GM12891 (cell line): ENCODE measurements at places on chromosomes 3 and 15.

- DNase-seq: no peak
These were observed 131.7 kb upstream of the ZBED2 start for GRCh38 chr3:111726788-111727305.

DNA sequence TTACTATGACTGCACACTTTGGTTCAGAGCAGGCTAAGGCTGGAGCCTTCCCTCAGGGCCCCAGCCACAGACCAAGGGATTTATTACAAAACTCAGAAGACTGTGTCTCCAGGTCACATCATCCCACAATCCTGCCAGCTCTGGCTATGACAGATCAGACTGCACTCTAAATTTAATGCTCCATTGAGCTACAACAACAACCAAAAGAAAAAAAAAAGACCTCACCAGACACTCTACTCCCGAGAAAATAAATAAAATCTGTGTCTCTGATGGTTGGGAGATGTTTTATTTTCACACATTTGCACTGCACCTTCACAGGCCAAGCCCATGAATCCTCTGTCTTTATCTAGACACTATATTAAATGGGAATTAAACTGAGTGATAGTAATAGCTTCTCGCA is 50.8 kb upstream of the CTNNB1 start:
- DNase-seq: no peak

- no peak for DNase-seq
These were observed 497.4 kb upstream of the RASGRP1 start for GRCh38 chr15:39061952-39062464.

DNA sequence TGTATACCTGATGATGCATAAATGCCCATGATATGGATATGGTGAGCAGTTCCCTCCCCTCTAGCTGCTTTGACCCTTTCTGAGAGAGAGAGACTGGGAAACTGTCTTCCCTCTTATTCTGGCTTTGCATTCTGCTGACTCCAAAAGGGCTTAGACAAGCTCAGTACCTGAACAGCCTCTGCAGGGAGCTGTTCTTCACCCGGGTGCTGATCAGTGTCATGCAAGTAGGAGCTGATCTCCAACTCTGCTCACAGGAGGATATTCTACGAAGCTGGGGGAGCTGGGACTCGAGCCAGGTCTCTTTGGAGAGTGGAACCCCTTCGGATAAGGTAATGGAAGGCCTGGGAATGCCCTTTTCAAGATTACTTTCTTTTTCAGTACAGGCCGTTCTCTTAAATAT is 237.1 kb downstream of the RYR3 start:
- DNase-seq: no peak

DNA sequence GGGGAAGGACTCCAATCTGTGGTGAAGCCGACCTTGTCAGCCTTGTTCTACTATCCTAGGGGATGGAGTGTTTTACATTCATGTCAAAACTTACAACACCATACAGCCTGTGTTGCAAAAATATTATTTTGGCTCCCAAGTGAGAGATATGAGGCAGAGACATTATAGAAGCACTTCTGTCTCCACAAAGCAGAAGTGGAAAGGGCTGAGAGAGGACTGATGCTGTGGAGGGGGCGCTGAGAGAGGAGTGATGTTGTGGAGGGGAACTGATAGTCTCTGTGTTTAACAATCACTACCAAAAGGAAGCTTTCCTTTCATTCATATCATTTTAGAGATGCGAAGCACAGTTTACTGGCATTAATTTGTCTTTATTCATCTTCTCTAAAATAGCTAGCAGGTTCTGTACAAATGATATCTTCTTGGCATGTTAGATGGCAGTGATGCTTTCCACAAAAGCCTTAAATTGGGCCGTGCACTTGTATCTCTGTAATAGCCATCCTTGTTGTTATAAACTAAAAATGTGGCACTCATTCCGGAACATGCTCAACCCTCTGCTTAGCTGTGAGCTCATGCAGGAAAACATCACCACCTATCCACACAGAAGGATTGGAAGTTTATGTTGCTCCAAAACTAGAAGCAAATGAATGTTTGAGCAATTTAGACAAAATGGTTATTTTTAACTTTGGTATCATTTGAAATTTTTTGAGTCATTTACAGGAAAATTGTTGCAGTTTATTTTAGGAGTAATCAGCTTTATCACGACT is 134.6 kb upstream of the TP63 start:
- DNase-seq: no peak

- no peak for DNase-seq
These were observed 183.3 kb downstream of the NR1D2 start for GRCh38 chr3:24128199-24129005.

DNA sequence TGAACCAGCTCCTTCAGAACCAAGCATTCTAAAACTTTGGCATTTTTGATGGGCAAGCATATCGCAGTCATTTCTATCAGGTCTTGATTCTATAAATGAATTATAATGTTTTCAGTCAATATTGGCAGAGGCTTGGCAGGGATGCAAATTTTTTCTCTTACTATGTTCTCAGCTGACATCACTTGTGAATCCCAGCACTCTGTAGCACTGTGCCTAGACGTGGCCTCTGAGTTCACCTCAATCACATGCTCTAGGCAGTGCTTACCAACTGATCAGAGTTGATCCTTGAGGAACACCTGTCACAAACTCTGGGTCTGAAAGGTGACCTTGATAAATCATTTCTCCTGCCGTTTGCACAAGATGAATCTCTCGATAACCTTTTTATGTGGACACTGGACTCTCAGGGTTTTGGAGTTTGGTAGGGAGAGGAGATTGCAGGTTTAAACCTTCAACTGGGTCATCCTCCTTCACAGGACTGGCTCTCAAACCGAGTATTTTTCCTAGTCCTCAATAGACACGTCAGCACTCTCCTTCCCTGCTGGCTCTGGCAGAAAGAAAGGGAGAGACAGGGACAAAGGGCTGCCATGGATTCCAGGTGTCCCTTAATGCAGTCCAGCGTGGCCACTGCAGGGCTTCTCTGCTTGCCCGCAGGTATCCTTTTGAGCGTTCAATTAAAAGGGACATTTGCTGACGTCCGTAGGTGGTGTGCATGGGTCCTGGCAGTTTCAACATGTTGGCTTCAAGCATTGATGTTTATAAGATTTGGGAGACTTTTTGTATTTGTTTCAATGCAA is 222.3 kb upstream of the CMC1 start:
- DNase-seq: no peak

- DNase-seq: no peak
These were observed 59.6 kb downstream of the PDE8A start for GRCh38 chr15:85041230-85041629.

DNA sequence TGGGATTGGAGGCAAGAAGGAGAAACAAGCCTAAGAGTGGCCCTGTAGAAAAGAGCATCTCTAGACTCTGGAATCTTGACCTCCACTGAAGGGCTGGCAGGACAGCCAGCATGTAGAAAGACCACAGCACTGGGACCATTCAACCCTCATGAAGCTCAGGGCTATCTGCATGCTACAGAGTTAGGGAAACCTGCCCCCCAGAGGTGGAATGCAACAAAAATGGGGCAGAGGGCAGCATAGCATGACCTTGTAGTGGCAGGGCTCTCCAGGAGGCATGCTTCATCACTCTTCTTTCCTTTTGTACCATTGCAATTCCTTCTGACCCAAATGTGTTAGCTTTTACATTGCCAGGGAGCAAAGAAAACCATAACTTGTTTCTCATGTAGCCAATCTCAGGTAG is 445.4 kb downstream of the EPHB1 start:
- DNase-seq: no peak

DNA sequence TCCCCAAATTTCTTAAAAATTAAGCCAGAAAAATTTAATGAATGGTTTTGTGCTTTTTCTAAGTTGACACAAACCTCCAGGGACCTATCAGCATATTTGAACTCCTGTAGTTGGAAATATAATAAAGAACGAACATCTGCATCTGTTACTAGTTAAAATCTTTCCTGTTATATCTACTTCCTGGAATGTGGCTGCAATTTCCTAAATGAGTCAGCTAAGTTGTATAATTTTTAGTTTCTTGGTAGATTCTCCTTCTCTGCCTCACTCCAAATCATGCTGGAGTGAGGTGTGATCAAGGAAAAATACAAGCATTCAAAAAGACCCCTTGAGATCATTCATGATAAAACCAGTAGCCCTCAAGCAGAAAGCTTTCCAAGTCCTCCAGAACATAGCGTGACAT is 106.2 kb upstream of the MCTP2 start:
- no peak for DNase-seq

GRCh38 chr15:78663703-78664102 is 22.7 kb upstream of the CHRNB4 start:
- DNase-seq: no peak

GRCh38 chr3:17033516-17034168 is 148.9 kb downstream of the PLCL2 start:
- no peak for DNase-seq

DNA sequence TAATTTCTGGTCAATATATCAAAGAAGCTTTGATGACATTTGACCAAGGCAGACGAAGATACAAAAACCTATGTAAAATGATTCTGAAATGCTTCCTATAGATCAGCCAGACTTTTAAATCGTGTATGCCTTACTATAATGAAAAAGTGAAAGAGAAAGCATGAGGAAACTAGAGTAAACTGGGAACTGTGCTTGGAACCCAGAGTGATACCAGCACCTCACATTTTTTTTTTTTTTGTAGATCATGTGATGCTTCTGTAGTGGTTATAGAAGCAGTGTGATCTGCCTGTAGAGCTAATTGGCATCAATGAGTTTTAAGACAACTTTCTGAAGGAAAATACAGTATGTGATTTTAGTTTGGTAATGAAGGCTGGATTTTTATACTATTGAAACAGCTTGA is 150.7 kb downstream of the NLGN1 start:
- no peak for DNase-seq

DNA sequence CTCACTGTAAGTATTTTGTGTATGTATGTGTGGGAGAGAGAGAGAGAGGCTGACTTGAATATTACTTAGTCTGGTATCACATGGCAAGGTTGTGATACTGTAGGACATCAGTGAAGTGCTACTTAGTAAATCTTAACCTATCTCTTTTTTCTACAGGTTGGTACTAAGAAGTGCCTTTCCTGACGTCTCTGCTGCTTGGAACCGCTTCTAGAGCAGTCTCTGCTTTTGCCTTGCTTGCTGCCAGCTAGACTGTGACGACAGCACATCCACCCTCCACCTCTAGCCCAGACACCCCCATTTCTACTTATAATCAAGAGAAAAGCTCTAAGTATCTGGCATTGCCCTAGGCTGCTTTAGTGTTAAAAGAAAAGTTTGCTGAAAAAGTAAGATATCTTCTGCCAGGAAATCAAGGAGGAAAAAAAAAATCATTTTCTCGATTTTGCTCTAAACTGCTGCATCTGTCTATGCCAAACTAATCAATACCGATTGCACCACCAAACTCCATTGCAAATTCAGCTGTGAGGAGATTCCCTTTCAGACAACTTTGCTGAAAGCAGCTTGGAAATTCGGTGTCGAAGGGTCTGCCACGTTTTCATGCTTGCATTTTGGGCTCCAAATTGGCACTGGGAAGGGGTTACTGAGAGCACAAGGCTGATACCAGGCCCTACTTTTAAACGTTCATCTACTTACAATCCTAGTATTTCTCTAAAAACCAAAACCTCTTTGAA is 30.7 kb downstream of the MBNL1 start:
- no peak for DNase-seq

DNA sequence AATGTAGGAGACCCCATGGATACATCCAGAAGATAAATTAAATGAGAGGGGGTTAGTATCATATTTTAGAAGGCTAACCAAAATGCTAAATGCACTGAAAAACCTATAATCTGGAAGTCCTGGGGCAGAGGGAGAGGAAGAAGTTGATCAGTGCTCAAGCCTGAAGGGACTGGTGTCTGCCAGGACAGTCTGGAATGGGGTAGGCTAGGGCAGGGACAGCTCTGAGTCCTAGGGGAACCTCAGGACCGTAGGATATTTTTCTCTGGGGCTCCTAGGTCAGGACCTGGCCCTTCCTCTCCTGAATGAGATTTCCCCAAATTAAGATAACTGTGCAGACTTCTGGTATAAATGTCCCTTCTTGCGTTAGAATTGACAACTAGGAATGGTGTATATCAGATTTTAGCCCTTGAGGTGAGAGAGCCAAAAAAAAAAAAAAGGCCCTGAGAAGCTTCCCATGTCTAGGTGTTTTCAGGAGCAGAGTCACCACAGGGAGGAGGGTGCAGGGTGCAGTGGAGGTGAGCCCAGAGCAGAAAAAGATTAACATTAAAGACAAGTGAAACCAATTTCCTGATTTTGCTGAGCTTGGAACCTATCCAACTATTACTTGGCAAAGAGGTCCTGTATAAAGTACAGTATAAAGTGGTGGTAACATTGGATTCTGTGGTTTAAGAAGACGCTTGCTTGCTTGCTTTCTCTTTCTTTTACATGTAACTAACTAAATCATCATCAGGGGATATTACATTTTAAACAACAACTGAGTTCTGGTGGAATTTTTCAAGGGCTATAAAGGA is 63.5 kb downstream of the HACD2 start:
- DNase-seq: no peak

DNA sequence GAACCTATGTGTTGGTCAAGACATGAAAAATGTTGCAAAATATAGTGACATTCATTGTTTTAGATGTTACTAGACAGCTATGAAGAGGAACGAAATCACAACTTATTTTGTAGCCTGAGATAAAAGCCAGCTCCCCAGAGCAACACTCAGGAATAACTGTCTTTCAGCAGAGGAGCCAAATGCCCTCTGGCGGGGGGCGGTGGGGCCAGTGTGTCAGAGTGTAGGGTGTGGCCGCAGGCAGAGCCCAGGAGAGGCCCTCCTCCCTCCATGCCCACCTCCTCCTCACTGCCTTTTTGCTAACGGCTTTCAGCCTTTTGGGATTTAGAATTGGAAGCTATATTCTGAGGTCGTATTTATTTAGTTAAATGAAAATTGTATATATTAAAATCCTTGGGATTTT is 16.9 kb downstream of the APOD start:
- DNase-seq: no peak

GRCh38 chr3:1131166-1131565 is 38.3 kb downstream of the CNTN6 start:
- DNase-seq: no peak

GRCh38 chr15:44529864-44530604 is 6.9 kb upstream of the EIF3J start:
- DNase-seq: no peak

- no peak for DNase-seq
These were observed 57.0 kb upstream of the MCTP2 start for GRCh38 chr15:94174399-94174802.

- DNase-seq: peak; percentile 23
These were observed 14.5 kb downstream of the TAGLN3 start for GRCh38 chr3:112013058-112013783.

GRCh38 chr15:68592544-68592943 is 13.8 kb downstream of the CORO2B start:
- no peak for DNase-seq

GRCh38 chr15:42604894-42605744 is 29.7 kb downstream of the STARD9 start:
- DNase-seq: no peak

DNA sequence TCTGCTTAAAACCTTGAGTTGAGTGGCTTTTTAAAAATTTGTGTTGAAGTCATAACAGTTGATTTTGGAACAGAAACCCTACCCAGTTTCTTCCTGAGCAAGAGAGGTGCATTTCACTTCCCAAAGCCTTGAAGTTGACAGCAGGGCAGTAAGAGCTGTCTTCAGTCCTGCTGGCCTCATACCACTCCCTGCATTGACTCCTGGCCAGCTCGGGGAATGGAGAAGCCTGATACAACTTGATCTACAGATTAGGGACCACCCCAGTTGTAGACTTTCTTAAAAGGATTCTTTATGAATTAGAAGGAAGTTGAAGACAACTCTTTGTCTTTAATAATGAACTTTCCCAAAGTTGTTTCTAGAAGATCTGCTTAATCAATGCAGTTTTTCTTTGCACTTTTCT is 90.6 kb upstream of the FLNB start:
- no peak for DNase-seq
